Fibroblast of skin of left biceps (primary cell): ENCODE measurements at places on chromosomes 4 and X.

DNA sequence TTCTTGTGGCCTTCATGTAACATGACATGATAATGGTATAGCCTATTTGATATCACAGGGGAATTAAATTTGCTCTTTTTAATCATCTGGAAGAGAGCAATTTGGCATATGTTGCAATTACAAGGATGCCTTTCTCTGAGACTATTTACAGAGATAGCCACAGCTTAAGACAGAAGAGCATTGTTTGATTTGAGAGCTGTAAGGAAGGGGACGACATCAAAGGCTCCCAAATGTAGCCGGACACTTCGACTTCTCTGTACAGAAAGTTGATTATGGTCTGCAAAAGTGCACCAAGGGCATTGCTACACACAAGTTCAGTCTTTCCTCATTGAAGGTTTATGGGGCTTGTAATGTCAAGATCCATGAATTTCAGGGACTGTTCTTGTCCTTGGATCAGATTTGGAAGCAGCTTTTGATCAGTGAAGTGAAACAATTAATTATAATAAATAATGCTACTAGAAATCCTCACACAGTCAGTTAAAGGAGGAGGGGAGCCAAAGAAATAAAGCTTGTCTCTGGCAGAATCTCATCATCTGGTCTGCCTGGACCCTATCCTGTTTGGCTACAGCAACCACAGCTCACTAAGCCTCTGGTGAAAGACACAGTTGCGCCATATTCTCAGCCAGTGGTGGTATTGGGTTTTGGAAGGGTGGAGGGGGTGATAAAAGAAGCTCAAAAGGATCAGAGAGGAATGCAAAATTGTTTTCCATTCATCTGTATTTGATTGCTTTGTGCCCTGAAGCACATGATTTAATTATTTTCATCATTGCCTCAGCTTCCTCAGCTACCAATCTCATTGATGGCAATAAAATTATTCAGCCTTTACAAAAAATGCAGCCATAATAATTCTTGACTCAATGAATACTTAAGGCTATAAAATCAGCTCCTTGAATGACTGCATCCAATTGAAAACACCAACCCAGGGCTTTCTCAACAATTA is 654.3 kb upstream of the LCORL start:
- no peak for DNase-seq

- DNase-seq: no peak
These were observed 167.1 kb upstream of the CENPE start for GRCh38 chr4:103365285-103365684.

DNA sequence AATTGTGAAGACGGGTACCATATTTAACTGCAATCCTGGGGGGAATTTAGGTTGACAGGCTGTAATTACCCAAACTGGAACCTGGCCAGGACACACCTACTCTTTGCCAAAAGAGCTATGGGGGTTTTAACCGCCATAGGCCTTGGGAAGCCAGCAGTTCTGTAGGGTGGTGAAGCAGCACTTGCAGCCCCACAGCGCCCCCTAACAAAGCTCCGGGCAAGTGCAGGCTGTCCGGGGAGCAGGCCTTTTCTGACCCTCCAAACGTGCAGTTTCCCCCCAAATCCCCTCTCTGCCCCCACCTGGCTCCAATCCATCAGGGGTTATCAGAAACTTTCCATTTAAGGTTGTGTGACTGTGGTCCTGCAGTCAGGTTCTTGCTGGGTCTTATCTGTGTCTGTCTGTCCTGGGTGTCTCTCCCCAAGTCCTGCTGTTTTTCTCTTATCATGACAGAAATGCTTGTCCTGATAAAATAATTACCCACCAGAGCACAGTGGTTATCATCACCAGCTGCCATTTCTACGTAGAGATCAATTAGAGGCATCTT is 350.9 kb downstream of the MID1IP1 start:
- DNase-seq: no peak

DNA sequence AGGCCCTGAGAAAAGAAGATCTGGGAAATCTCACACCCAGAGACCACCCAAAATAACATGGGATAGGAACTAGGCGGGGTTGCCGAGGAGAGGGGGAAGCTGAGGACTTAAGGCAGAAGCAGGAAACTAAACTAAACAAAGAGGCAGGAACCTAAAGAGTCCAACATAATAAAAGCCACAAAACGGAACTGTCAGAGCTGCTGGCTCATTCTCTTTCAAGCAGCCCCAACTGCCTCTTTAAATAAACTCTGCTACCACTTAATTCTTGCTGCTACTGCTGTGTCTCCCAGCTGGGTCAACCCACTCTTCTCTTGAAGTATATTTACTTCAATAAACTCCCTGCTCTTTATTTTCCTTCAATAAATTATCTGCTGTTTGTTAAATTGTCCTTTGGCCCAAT is 44.5 kb downstream of the MAGEB16 start:
- DNase-seq: no peak

- DNase-seq: no peak
These were observed 9.5 kb upstream of the AMMECR1 start for GRCh38 chrX:110327336-110327735.

- no peak for DNase-seq
These were observed 209.5 kb upstream of the PPP3CA start for GRCh38 chr4:101556842-101557241.

- no peak for DNase-seq
These were observed 8.3 kb upstream of the DLG3 start for GRCh38 chrX:70436343-70436742.

- no peak for DNase-seq
These were observed 413.1 kb downstream of the PDGFC start for GRCh38 chr4:156558373-156559025.

- DNase-seq: no peak
These were observed 397.6 kb upstream of the TENM3 start for GRCh38 chr4:181845617-181846016.

DNA sequence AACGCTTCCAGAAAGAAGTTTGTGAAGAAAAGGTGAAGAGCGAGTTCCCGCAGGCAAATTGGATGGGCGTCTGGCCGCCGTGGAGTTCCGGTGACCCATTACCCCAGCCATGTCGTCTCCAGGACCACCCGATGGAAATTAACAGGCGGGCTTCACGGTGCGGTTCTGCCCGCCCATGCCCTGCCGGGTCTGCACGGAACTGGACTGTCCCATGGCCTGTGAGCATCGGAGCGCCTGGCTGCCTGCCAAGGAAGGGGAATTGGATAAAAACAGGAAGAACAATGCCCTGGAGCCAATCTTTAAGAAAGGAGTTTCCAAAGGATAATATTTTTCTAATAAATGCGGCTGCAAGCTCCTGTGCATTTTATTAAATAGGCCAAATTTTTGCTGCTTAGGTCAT is 319.8 kb upstream of the SLC7A11 start:
- DNase-seq: no peak

DNA sequence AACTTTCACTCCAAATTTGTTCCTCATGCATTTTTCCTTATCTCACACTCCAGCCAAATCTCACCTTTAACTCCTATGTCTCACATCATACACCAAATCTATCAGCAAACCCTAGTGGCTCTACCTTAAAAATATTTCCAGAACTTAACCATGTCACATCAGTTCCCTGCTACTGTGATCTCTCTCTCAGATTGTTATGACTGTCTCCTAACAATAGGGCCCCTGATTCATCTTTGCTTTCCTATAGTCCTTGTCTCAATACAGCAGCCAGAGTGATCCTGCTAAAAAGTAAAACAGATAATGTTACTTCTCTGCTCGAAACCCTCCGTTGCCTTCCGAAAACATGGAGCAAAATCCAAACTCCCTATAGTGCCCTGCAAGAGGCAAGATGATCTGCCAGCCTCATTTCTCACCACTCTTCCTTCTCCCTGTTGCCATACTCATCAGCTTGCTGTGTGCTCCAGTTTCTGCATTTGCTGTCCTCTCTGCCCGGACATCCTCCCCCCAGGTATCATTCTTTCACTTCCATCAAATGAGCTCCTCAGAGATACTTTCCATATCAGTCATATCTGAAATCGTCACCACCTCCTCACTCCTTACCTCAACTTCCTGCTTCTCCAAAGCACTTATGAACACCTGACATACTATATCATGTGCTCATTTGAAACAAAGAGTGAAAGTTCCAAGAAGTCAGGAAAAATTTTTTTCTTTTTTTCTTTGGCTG is 293.4 kb upstream of the NR3C2 start:
- no peak for DNase-seq
